Ovary (tissue), 10 donors: ENCODE measurements at places on chromosomes 7 and 10. TPM values are rescaled to one million over a fixed set of nuclear protein-coding genes. Genes with fewer than 3 reads are reported as not detected.

DNA sequence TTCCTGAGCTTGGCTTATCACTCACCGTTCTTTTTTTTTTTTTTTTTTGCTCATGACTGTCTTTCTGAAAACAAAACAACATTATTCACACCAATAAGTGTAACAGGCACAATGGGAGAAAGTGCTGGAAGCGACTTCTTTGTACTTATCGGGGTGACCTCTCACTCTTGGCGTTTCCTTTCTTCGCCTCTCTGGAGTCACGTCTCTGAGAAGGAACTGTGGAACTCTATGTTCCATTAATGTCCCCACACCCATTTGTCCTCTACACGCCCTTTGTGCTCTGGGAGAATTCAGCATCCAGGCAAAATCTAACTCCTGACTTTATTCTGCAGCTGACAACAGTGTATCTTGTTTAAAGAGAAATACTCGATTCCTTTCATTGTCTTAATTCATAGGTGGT lies 70.8 kb upstream of the FAM204A start:
- DNase-seq: no peak
- H3K36me3 ChIP-seq: no peaks in the 10 kb centered on the region
- no peak overlapping the region for H3K4me3 ChIP-seq
- H3K4me1 ChIP-seq: no peaks in the 10 kb centered on the region
- H3K27me3 ChIP-seq: no peaks in the 10 kb centered on the region
- H3K27ac ChIP-seq: no peak overlapping the region

The SFMBT2 gene
- total RNA-seq: 25.1 TPM

DNA sequence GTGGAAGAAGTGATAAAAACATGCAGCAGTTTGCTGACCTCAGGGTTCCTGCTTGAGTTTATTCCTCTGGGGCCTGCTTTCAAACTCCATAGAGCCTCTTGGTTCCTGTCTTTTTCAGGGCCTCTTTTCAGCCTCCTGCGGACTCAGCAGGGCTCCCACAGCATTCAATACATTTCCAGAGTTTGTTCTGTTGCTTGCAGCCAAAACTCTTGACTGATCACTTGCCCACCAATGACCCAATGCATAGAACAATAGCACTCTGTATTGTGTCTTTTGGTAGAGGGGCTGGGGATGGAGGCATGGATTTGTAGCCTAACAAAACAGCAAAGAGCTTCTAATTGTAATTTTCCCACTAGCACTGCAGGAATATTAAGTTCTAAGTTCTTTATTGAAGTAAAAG lies 50.8 kb upstream of the CREB5 start:
- no peak overlapping the region for H3K4me3 ChIP-seq
- H3K27me3 ChIP-seq: no peaks in the 10 kb centered on the region
- DNase-seq: no peak
- no peak overlapping the region for H3K27ac ChIP-seq
- H3K4me1 ChIP-seq: peaks cover 2% of the 10 kb centered on the region
- no peaks in the 10 kb centered on the region for H3K36me3 ChIP-seq

DNA sequence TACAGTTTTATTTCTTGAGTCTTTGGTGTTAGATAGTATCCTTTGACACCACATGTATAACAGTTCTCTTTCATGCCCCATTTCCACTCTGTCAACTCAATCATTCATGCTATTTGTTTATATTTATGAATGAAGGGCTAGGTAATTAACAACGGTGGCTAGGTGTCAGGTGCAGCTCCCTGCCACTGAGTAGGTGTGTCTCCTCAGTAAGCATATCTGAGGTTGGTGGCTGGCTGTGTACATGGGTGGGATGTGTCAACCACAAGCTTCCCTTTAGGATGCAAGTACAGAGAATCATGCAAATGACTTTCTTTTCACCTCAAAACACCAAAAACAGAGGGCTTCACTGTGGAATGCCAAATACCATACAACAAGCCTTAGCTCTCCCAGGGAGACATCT lies 83.4 kb downstream of the ZNF365 start:
- DNase-seq: no peak
- no peak overlapping the region for H3K4me3 ChIP-seq
- no peaks in the 10 kb centered on the region for H3K27me3 ChIP-seq
- H3K36me3 ChIP-seq: no peaks in the 10 kb centered on the region

DNA sequence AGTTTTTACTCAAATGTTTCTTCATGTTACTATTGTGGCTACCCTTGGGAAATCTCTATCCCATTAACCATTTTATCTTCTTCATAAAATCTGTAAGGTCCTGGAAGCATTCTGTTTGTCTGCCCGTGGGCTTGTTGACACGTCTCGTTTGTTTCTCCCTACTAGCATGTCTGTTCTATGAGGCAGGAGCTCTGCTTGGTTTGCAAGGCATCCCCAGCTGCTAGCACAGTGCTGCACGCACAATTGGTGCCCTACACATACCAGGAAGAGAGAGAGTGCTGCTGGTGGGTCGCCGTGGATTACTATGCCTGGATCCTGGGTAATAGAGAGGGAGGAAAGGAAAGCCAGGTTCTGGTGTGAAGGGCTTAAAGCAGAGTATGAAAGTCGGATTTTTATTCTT lies 166.1 kb upstream of the TNS3 start:
- no peaks in the 10 kb centered on the region for H3K36me3 ChIP-seq
- no peak for DNase-seq
- no peaks in the 10 kb centered on the region for H3K27me3 ChIP-seq
- H3K4me1 ChIP-seq: no peaks in the 10 kb centered on the region
- no peak overlapping the region for H3K4me3 ChIP-seq

DNA sequence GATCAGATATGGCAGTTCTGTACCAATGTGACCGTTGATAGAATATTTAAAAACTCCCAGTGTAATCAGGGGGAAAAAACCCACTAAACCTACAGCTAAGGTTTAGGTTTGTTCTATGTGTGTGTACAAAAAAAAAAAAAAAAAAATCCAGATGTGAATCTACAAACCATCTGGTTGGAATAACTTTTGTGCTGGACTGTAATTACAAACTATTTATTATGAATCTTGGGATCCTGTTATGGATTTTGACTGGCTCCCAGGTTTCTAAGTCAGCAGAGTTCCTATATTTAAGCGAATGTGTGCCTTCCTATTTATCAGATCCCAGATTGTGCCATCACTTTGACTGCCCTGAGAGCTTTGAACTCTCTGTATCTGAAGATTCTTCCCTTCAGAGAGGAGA lies 29.1 kb downstream of the BMPER start:
- no peak overlapping the region for H3K27ac ChIP-seq
- DNase-seq: no peak
- H3K36me3 ChIP-seq: no peaks in the 10 kb centered on the region
- no peaks in the 10 kb centered on the region for H3K27me3 ChIP-seq
- no peak overlapping the region for H3K4me3 ChIP-seq

- no peak overlapping the region for H3K27ac ChIP-seq
- H3K4me3 ChIP-seq: no peak overlapping the region
- DNase-seq: no peak
- no peaks in the 10 kb centered on the region for H3K27me3 ChIP-seq
- H3K36me3 ChIP-seq: no peaks in the 10 kb centered on the region
These were observed 111.9 kb downstream of the INHBA start for GRCh38 chr7:41590986-41591385.

The MARVELD1 gene
- 39.2 TPM for total RNA-seq

GRCh38 chr7:13578294-13578693 lies 411.2 kb downstream of the ETV1 start:
- H3K27me3 ChIP-seq: no peaks in the 10 kb centered on the region
- no peak for DNase-seq
- no peaks in the 10 kb centered on the region for H3K4me1 ChIP-seq
- H3K4me3 ChIP-seq: no peak overlapping the region
- no peak overlapping the region for H3K27ac ChIP-seq

GRCh38 chr7:42095791-42096190 lies 141.2 kb downstream of the GLI3 start:
- H3K36me3 ChIP-seq: no peaks in the 10 kb centered on the region
- H3K4me3 ChIP-seq: no peak overlapping the region
- no peak overlapping the region for H3K27ac ChIP-seq
- no peaks in the 10 kb centered on the region for H3K27me3 ChIP-seq
- DNase-seq: no peak
- H3K4me1 ChIP-seq: peaks cover 20% of the 10 kb centered on the region

DNA sequence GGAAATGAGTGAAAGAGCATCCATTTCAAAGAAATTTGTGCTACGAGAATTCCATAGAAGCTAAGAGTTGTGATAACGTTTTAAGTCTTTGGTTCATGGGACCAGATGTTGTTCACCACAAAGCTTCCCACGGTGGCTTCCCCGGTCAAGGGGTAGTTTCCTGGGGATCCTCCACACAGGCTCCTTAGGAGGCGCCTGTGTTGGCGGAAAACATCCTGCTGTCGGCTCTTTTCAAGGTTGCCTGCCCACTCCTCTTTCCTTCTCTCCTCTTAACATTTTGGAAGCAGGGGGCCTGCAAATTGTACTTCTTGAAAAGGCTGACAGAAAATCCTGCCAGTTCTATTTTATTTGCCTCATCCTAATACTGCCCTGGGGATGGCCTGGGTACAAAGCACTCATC lies 398.6 kb downstream of the SORCS1 start:
- H3K27ac ChIP-seq: no peak overlapping the region
- no peak overlapping the region for H3K4me3 ChIP-seq
- H3K27me3 ChIP-seq: no peaks in the 10 kb centered on the region
- no peak for DNase-seq
- no peaks in the 10 kb centered on the region for H3K36me3 ChIP-seq

The LRRC18 gene
- not detected for total RNA-seq

The OPALIN gene
- total RNA-seq: not detected

The VENTX gene
- total RNA-seq: 1.1 TPM

DNA sequence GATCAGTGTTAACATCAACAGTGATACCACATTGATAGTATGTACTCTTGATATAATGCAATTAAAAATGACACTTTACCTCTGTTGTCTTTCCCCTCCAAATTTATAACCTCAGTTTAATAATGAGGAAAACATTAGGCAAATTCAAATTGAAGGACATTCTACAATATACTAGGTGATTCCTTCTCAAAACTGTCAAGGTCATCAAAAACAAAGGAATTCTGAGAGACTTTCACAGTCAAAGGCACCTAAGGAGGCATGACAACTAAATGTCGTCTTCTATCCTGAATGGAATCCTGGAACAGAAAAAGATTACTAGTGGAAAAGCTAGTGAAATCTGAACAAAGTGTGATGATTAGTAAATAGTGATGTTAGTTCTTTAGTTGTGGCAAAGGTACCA lies 22.3 kb upstream of the NXPH1 start:
- H3K36me3 ChIP-seq: no peaks in the 10 kb centered on the region
- H3K4me1 ChIP-seq: no peaks in the 10 kb centered on the region
- H3K27ac ChIP-seq: no peak overlapping the region
- DNase-seq: no peak
- no peak overlapping the region for H3K4me3 ChIP-seq
- no peaks in the 10 kb centered on the region for H3K27me3 ChIP-seq

The CTAGE4 gene
- total RNA-seq: 2.4 TPM

The RBP3 gene
- total RNA-seq: not detected

- H3K4me3 ChIP-seq: no peak overlapping the region
- peaks cover 8% of the 10 kb centered on the region for H3K4me1 ChIP-seq
- no peak for DNase-seq
- H3K36me3 ChIP-seq: no peaks in the 10 kb centered on the region
These were observed 66.4 kb downstream of the GALNT17 start for GRCh38 chr7:71198391-71198790.

GRCh38 chr10:62666275-62666674 lies 138.2 kb upstream of the ADO start:
- H3K27me3 ChIP-seq: no peaks in the 10 kb centered on the region
- H3K36me3 ChIP-seq: no peaks in the 10 kb centered on the region
- no peak overlapping the region for H3K4me3 ChIP-seq
- no peak for DNase-seq

The DNAH11 gene
- 5.7 TPM for total RNA-seq

The ACHE gene
- total RNA-seq: 15.3 TPM

DNA sequence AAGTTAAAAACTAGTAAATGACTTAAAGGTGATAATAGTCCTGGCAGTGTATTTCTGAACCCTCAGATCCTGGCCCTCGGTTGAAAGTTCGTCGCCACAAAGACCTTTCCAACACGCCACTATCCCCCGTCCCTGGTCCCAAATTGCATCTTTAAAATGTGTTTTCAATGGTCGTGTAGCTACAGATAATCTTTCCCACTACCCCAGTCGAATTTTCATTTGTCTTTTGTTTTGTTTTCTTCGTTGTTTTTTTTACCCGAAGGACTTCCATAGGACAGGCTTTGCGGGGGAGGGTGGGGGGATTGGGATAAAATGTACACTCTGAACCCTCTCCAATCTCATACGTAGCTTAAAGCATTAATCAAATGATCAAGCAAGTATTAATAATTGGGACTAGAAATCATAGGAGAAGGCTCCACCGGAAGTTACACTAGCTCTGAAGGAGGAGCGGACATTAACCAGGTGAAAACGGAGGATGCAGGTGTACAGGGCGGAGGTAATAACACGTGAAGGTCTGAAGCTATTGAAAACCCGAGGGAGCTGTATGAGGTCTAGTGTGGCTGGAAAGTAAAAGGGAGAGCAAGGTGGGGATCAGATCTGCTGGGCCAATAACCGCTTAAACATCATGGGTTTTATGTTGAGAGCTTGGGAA lies 32.8 kb upstream of the PHF14 start:
- H3K4me1 ChIP-seq: peaks cover 4% of the 10 kb centered on the region
- no peaks in the 10 kb centered on the region for H3K27me3 ChIP-seq
- peak overlapping the region; percentile 9 for H3K27ac ChIP-seq
- no peaks in the 10 kb centered on the region for H3K36me3 ChIP-seq

- H3K4me3 ChIP-seq: peak overlapping the region; percentile 83
- no peaks in the 10 kb centered on the region for H3K36me3 ChIP-seq
- H3K4me1 ChIP-seq: peaks cover 12% of the 10 kb centered on the region
- no peak for DNase-seq
These were observed 541 bp upstream of the PFKFB3 start for GRCh38 chr10:6202098-6202683.

The CALN1 gene
- total RNA-seq: not detected

DNA sequence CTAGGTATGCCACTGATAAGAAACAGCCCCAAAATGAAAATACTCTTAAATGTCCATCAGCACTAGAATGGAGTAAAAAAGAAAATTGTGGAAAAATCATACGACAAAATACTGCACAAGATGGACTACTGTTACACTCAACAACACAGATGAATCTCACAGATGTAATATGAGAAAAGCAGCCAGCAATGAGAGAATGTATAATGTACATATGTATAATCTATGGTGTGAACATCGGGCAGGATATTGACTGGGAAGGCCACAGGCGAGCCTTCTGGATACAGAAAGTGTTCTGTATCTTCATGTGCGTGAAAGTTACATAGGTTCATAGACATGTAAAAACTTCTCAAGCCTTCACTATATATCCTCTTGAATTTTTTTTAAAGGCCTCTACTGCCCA lies 212.6 kb downstream of the PARD3 start:
- H3K4me3 ChIP-seq: no peak overlapping the region
- no peaks in the 10 kb centered on the region for H3K36me3 ChIP-seq
- no peaks in the 10 kb centered on the region for H3K27me3 ChIP-seq
- no peak overlapping the region for H3K27ac ChIP-seq
- H3K4me1 ChIP-seq: peaks cover 5% of the 10 kb centered on the region

DNA sequence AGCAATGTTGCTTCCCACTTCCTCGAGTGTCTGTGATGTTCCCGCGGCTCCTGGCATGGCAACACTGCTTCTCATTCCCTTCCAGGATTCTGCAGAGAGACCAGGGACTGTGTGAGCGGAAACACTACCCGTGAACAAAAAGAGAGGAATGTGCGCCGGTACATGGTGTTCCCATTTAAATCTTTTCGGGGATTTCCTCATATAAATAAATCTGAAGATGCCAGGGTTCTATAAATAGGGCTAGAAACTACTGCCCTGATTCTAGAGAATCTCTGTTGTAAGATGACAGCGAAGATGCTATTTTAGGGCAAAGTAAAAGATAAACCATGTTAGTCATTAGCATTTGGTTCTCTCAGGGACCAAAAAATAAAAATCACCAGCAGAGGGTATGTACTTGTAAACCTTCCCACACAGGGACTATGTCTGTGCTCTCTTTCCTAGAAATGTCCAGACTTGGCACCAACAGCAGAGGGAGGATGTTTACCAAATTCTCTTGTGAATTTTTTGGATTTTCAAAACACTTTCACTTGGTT lies 92.2 kb upstream of the DDC start:
- no peaks in the 10 kb centered on the region for H3K27me3 ChIP-seq
- H3K27ac ChIP-seq: peak overlapping the region; percentile 14
- DNase-seq: peak; percentile 83
- H3K36me3 ChIP-seq: no peaks in the 10 kb centered on the region
- no peak overlapping the region for H3K4me3 ChIP-seq
